ENCODE measurements at places on chromosomes 13 and 19. TPM values are rescaled to one million over a fixed set of nuclear protein-coding genes. Genes with fewer than 3 reads are reported as not detected.
A peak's percentile ranks its signal among the peaks of the same experiment; 100 is the strongest.

- DNase-seq, result no peak
Measured at GRCh38 chr19:43776286-43776685, 4.5 kb downstream of the KCNN4 start.

DNA sequence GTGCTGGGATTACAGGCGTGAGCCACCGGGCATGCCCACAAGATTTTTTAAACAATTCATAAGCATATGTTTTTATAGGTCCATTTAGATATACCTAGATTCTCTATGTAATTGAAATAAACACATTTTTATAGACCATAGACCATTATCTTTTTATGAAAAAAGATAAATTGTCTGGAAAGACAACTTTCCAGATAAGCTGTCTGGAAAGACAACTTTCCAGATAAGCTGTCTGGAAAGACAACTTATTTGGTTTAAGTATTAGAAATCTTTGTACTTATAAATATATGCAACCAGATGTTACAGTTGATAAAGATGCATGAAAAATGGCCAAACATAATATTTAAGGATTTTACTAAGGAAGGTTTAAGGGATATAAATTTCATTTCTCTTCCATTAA, 538.5 kb downstream of the GPC6 start:
- DNase-seq, result no peak

DNA sequence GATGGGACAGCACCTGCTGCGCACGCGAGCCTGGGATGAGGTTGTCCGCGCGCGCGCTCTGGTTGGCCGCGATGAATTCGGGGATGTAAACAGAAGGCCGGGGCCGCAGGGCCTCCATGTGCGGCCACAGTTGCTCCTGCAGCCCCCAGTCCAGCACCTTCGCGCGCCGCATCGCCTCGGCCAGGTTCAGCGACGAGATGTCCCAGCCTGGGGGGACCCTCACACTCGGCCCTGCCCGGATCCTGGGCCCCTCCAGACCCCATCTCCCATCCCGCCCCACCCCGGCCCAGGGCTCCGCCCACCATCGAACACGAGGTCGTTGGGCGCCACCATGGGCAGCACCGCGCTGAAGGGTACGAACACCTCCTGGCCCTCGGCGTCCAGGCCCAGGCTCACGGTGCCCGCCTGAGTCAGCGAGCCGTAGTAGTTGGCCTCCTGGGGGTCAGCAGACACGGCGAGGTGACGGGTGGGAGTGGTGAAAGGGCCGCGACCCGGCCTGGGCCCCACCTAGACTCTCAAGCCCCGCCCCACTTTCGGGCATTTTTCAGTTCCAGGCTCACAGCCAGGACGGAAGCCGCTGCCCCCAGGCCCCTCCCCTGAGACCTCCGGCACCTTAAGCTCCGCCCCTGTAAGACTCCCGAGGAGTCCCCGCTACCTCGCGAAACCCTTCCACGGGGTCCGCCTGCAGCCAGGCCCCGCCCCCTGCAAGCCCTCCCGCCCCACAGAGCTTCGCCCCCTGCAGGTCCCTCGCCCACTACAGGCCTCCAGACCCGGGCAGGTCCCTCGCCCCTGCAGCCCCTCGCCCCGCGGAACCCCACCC, 1.1 kb downstream of the ISYNA1 start:
- DNase-seq, result peak; percentile 91

IGSF23 gene
- total RNA-seq, result 0.57 TPM

C13orf46 gene
- 0.35 TPM for total RNA-seq

CYP4F12 gene
- 14.1 TPM for total RNA-seq

UBL5 gene
- total RNA-seq, result 226 TPM

- DNase-seq, result no peak
Measured at GRCh38 chr13:60379837-60380565, 17.0 kb upstream of the TDRD3 start.

DNA sequence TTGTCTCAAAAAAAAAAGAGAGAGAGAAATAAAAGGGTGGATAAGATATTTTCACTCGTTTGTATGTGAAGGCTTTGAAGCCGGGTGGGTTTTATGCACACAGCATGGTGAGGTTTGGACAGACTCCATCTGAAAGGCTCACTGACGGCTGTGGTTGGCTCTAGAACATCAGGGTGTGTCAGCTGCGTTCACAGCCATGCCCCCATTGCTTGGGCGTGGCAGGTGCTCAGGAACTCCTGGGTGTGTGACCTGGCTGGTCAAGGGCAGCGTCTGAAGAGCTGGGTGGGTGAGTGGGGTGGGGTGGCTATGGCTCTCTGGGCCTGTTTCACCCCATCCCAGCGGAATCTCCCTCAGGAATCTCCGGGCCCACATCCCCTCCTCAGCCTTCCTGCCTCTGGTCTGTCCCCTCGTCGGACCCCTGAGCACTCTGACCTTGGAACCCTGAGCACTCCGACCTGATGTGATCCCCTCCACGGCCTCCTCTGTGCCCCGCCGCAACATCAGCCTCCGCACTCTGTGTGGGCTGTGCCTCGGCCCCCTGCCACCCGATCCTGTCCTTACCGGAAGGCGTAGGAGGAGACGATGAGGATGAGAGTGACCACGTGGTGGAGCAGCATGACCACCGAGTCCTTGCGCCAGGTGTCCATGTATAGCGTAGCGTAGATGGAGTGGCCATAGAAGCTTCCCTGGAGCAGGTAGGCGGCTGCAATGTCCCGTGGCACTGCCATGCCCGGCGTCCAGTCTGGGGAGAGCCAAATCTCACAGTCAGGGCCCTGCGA, 12.2 kb downstream of the CERS1 start:
- no peak for DNase-seq

WASF3 gene
- total RNA-seq, result 12.0 TPM

ZNF724 gene
- 1.4 TPM for total RNA-seq

- no peak for DNase-seq
Measured at GRCh38 chr13:93800342-93800741, 573.7 kb downstream of the GPC6 start.

DNA sequence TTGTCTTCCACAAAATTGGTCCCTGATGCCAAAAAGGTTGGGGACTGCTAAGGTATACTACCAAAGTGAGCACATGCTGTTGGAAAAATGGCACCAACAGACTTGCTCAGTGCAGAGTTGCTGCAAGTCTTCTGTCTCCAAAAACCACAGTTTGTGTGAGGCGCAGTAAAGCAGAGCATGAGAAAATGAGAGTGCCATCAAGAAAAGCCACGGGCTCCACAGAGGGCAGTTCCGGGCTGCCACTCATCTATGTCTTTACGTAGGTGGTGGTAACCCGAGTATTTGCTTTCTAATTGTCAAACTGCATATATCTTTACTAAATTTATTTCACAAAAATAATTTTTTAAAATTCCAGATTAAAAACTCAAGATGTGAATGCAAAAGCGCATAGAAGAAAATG, 123.8 kb downstream of the RNF17 start:
- DNase-seq, result no peak

DNA sequence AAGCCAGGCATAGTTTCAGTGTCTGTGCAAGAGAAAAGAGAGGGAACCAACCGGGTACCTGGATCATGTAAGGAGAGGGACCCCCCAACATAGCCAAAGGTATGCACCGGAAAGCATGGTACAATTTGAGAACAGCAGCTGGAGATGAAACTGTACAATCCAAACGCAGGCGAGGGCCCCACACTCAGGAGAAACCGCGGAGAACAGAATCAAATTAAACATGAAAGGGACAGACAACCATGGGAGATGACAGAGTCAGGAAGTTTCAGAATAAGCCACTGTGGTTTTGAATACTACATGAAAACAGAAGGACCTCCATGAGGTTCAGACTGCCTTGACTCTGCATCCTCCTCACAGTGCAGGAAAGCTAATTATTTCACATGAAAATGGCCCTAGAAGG, 62.9 kb upstream of the SPATA13 start:
- DNase-seq, result no peak

- DNase-seq, result no peak
Measured at GRCh38 chr13:27636589-27637288, 15.0 kb downstream of the POLR1D start.

- no peak for DNase-seq
Measured at GRCh38 chr19:33214596-33214995, 11.1 kb downstream of the SLC7A10 start.

GRCh38 chr19:51146751-51147150, 4.7 kb downstream of the SIGLEC7 start:
- no peak for DNase-seq

GRCh38 chr13:98485561-98485960, 91.3 kb downstream of the STK24 start:
- no peak for DNase-seq

DNA sequence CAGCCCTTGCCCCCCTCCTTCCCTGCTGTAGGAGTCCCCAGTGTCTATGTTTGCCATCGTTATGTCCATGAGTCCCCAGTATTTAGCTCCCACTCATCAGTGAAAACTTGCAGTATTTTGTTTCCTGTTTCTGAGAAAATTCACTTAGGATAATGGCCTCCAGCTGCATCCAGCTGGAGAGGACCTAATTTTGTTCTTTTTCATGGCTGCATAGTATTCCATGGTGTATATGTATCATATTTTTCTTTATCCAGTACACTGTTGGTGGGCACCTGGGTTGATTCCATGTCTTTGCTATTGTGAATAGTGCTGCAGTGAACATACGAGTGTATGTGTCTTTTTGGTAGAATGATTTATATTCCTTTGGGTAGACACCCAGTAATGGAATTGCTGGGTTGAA, 18.0 kb upstream of the POP4 start:
- no peak for DNase-seq

GRCh38 chr13:40398065-40398464, 268.4 kb downstream of the FOXO1 start:
- DNase-seq, result no peak

DNA sequence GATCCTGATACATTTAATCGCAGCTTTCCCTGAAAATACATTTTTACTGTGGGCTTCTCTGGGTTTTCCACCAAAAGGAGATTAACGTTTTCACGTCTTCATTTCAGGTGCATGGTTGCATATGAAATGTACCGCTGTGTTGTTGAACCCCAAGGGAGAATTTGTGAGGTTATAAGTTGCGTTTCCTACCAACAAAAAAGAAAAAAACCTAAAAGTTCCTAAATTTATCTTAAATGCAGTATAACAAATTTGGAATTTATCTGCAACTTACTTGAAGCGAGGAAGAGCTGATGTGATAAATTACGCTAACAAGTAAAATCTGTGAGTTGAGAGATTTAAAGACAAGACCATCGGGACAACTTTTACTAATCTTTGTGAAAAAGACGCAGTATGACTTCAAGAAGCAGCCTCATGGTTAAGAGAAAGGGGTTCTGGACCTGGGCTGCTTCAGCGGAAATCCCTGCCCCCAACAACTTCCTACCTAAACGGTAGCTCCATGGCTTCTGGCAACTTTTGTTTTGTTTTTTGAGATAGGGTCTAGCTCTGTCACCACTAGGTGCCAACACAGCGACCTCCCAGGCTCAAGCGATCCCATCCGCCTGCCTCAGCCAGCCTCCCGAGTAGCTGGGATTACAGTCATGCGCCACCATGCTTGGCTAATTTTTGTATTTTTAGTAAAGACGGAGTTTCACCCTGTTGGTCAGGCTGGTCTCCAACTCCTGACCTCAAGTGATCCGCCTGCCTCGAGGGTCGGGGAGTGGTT, 958 bp upstream of the OBI1 start:
- no peak for DNase-seq

ZNF283 gene
- 14.6 TPM for total RNA-seq

- no peak for DNase-seq
Measured at GRCh38 chr13:25190256-25190655, 18.2 kb upstream of the AMER2 start.

GPC6 gene
- total RNA-seq, result 17.9 TPM

GRCh38 chr13:89733829-89734228, 1613.7 kb upstream of the MIR17HG start:
- no peak for DNase-seq

DNA sequence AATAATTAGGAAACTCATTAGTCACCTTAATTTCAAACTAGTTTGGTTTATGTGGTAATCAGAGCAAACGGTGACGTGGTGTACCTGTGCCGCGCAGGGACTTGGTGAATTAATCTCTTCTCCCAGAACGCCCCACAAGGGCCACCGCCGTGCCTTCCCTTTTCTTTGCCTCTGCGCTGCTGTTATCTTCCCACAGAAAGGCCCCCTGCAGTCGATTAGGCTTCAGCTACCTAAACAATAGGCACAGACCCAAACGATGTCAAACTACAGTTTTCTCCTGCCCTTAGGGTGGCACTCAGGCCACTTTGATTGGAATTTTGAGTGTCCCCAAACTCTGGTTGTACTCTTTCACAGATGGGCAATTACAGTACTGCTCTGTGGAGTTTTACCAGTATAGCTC, 115.5 kb downstream of the GGACT start:
- DNase-seq, result no peak

OR7A5 gene
- total RNA-seq, result not detected

Measured in ovary (tissue), 10 donors.